ENCODE measurements at places on chromosomes 7 and 10.
A peak's percentile ranks its signal among the peaks of the same experiment; 100 is the strongest.

- DNase-seq: no peak
These were observed 99.9 kb upstream of the JAZF1 start for GRCh38 chr7:28280516-28280915.

DNA sequence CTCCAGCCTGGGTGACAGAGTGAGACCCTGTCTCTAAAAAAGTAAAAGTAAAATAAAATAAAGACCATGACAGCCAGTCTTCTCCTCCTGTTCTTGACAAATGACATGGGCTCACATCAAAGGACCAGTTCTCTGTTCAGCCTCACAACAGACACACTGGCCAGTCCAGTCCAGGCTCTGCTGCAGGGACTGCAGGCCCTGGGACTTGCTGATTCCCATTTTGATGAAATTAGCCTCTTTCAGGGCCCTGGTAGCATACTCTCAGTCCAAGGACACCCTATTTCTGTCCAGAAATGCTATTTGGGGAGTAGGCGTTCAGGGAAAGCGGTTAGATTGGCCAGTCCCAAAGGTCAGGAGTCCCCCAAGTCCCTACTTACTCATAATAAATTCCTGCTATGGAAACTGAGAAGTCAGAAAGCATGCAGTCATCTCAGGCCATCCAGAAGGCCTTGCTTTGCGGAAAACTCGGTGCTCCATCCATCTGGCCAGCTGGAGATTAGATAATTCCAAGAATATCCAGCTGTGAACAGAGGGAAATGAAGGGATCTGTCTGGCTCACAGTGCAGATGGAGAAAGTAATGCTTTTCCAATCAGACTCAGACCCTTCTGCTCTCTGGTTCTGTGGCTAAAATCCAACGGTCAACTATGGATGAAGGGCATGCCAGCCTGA lies 74.4 kb downstream of the RAB11FIP2 start:
- no peak for DNase-seq

DNA sequence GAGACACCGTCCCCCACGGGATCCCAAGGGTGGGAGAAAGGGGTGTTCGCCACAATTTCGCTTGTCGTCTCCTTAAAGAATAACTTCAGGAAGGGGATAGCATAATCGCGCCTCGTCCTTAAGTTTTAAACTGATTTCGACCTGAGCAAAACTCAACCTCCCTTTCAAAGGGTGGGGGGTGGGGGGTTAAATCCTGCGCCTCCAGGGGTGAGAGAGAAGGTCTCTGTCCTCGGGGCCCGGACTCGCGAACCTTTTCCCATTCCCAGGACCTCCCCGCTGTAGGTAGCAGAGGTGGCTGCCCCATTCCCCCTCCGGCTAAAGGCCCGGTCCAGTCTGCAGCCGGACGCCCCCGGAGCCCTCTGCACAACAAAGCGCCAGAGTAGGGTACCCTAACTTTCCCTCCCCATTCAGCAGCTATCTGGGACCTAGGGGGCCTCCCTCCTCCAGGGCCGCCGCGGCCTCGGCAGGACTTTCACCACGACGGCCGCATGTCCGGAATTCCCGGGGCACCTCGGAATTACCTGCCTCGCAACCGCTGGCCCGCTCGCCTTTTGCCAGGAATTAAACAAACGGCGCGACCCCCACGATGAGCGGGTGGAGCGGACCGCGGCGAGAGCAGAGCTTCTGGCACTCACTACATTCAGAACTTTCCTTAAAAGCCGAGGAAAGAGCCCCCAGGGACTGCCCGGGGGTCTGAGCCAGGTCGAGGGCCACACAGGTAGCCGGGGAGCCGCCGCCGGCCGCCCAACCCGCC lies 1.7 kb downstream of the CDK6 start:
- DNase-seq: peak; percentile 74

- peak; percentile 6 for DNase-seq
These were observed 49.3 kb downstream of the TPK1 start for GRCh38 chr7:144786522-144786921.

DNA sequence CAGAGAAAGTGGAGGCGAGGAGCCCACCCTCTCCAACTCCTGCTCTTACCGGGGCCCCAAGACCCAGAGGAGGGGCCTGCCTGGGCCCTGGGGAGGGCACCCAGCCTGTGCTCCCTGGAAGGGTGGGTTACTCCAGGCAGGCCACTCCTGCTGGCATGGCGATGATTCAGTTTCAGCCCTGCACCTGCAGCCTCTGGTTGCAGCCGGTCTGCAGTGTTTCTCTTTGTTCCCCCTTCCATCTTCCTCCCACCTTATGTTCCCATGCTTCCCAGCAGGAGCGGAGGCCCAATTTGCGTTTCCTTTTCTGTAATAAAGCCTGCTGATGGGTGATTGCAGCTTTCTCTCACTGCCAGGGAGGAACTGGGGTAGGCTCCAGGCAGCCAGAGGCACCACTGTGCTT lies 53.2 kb upstream of the FAM20C start:
- peak; percentile 78 for DNase-seq

GRCh38 chr10:110486680-110487410 lies 10.9 kb upstream of the DUSP5 start:
- DNase-seq: no peak

GRCh38 chr7:17429579-17429978 lies 131.1 kb downstream of the AHR start:
- no peak for DNase-seq

GRCh38 chr7:54814401-54814800 lies 55.4 kb upstream of the SEC61G start:
- DNase-seq: no peak

- DNase-seq: no peak
These were observed 48.7 kb downstream of the STK17A start for GRCh38 chr7:43631559-43631958.

DNA sequence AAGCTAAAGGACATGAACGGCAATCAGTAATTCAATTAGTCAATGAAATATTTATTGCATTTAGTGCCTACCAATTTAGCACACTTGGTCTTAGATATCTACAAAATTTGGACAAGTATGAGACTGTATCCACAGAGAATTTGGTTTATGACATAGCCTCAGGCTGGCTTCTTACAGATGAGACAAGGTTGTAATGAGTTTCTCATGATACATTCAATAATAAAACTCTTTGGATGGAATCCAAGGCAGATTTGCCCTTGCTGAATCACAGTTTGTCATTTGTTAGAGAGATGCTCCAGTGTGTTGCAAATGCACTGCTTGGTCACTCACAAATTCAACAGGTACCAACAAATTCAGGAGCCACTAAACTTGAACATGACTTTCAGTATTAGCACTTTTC lies 162.5 kb downstream of the GPR37 start:
- DNase-seq: no peak

- DNase-seq: no peak
These were observed 7.0 kb downstream of the MXI1 start for GRCh38 chr10:110214371-110214826.

GRCh38 chr10:48266528-48266927 lies 8.0 kb downstream of the FRMPD2 start:
- DNase-seq: no peak

DNA sequence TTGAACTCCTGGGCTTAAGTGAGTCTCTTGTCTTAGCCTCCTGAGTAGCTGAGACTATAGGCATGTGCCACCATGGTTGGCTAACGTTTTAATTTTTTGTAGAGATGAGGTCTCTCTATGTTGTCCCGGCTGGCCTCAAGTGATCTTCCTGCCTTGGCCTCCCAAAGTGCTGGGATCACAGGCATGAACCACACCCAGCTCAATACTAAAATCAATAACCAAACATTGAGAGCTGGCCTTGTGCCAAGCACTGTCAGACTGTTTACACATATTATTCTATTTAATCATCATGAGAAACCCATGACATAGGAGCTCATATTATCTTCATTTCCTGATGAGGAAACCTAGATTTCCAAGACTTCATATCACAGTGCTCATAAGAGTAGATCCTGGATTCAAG lies 251.2 kb downstream of the BAMBI start:
- no peak for DNase-seq

DNA sequence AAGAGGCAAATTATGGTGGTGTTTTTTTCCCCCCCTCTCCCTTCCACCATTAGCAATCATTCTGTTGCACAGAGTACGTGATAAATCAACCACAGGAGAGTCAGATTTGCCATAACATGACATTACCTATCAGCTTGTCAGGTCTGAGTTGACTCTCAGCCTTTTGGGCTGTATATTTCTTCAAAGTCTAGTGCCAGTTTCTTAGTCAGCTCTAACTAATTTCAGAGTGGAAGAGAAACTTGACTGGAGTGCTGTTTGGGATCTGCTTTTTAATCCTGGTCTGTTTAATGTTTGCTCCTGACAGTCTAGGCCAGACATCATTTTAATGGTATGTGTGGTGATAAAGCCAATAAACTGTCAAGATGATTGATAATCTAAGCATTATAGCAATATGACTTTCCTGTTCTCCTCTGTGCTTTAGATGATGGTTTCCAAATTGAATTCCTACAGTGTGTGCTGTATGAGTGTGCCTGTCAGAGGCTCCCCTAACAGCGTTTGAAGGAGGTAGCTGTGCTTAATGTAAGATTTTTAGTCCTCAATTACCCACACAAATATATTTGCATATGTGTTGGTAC lies 76.9 kb downstream of the LRMDA start:
- DNase-seq: no peak

DNA sequence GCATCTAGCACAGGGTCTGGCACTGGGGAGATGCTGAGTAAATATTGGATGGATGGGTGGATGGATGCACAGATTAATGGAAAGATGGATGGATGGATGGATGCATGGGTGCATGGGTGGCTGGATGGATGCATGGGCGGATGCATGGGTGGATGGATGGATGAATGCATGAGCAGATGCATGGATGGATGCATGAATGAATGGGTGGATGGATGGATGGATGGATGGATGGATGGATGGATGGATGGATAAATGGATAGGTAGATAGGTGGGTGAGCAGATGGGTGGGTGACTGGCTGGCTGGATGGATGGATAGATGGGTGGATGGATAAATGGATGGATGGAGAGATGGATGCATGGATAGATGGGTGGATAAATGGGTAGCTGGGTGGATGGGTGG lies 5.7 kb downstream of the PAX4 start:
- no peak for DNase-seq
